NCI-H1694 treated with DMSO at 0.1 percent for 48 hours (cell line): ENCODE measurements at places on chromosomes 2 and 18.
A peak's percentile ranks its signal among the peaks of the same experiment; 100 is the strongest.

DNA sequence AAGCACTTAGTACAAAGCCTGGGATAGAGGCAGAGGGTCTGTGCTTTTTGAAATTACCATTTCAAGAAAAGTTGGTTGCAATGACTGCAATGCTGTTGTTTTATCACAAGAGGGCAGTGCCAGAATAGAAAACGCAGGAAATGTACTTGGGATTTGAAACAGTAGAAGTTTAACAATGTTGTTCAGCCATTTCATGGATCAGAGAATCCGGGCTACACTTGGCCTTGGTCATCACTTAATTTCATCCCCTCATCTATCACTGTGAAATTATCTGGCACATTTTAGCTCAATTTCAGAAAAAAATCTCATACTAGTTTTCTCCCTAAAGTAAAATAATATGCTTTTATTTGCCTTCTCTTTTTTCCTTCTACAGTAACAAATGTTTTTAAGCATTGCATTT, 70.8 kb downstream of the RAPGEF4 start:
- peak; percentile 85 for DNase-seq

DNA sequence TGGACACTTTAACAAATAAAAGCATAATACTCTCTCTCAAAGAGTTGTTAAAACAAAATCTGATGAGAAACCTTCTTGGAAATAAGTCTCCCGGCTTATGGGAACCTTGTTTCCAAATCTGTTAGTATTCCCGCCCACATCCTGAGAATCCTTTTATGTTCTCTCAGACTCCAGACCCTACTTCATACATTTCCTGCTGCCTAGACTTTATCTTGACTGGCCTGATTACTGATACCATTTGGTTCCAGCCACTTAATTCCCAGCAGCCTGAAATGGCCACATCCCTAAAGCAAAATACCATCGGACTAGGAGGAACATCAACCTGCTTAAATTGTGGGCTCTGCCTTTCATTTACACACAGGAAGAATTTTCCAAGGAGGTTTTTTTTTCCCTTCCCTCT, 79.1 kb upstream of the CYP1B1 start:
- DNase-seq = no peak

GRCh38 chr2:162172802-162173370, 20.8 kb upstream of the GCG start:
- DNase-seq = no peak

DNA sequence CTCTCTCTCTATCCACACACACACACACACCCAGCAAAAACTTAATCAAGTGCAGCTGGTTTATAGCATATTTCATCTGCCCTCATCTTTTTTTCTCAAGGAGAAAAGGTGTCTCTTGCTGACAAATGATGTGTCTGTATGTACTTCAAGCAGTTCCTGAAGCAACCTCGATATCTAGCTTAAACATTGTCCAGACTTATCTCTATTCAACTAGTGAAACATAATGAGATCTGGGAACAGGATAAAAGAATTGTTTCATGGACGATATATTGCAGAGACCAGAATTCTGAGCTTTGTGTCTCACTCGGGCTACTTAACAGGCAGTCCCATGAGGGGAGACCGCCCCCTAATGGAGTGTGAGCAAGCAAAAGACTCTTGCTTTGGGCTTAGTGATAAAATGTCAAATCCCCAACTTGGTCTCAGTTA, 929.2 kb upstream of the SOX11 start:
- DNase-seq = peak; percentile 80

- no peak for DNase-seq
These were observed 2.0 kb upstream of the MCFD2 start for GRCh38 chr2:46917628-46918027.

DNA sequence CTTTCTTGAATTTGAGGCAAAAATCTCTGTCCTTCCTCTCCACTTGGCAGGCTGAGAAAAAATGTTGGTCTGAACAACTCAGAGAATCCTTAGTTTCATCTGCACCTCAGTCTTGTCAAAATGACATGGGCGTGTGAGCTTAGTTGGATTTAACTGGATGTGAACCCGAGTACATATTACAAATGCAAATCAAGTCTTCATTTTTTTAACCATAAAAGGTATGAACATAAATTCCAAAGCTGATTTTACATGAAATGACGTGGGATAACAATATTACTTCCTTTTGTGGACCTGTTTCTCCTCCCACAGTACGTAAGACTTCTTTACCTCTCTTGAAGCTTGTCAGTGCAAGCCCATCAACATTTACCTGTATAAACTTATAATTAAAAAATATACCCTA, 32.6 kb upstream of the RND3 start:
- no peak for DNase-seq

DNA sequence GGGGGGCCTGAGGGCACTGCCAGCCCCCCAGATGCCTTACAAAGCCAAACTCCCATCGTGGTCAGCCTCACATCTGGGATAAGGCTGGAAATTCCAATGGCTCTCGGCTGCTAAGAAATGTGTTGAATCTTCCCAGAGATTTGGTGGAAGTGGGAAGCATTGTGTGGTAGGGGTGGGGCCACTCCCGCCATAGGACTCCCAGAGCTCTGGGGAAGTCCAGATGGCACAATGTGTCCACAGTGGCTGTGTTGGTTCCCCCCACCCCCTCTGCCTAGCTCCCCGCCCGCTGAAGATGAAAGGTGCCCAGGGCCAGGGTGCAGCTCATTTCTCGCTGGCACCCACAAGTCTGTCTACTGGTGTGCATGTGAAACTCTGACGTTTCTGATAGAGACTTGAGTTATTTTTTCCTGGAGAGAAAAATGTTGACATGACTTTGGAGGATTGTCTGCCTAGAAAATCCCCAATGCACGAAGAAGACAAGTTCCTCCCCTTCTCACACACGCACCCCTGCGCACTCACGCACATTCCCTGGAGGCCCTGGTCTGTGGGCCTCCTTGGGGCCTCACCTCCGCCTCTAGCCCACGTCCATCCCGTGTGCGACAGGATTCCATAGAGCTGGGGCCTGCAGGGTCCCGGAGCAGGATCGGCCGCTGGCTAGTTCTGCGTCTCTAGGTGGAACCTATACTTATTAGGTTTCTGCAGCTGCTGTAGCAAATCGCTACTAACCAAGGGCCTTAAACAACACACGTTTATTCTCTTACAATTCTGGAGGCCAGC, 199.1 kb downstream of the ZFP36L2 start:
- no peak for DNase-seq
